ENCODE measurements at places on chromosomes 5 and 9.

DNA sequence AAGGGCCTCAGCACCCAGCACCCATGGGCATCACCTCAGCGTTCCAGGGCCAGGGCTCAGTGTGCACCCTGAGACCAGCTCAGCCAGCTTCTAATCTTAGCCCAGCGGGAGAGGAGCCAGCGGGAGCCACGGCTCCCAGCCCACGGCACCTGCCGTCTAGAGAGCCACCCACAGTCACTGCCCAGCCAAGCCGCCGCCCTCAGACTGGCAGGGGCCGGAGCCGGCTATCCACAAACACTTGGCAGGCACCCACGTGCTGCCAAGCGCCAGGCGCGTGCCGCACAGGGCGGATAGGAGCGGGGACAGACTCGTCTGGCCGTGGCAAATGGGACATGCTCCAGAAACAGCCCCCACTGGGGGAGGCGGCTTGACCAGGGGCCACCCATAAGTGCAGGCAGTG, 18.6 kb downstream of the BRD3 start:
- no peak for DNase-seq

- no peak for DNase-seq
Observed at GRCh38 chr5:168324859-168325630, 33.6 kb downstream of the WWC1 start.

DNA sequence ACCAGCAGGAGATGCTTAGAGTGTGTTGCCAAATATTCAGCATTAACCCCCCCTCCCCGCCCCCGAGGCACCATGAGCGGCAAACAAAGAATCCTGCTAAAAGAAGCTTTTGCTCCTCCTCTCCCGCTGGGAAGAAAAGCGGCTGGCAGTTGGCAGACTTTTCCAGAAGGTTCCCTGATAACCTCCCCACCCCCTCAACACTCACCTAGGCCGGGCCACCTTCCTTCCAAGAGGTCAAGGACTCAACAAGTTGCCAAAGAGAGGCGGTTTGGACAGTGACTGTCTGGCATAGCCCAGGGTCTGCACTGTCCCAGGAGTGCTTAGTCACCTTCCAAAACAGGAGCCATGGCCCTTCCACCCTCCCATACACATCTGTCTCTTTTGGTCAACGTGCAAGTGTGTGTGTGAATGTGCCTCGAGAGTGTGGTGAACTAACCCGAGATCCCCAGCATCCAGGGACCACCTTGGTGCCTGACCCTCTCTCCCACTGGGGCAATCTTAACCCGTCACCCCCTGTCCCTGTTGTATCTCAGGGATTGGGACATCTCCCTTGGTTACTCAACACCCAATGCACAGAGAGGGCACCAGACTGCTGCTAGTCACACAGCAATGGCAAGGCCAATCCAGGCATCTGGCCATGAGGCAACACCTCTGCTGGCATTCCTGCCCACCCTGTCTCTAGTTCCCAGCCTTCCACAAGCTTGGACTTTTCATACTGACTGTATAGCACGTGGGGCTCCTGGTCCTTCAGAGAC, 18.9 kb downstream of the CAMK2A start:
- DNase-seq, result no peak

DNA sequence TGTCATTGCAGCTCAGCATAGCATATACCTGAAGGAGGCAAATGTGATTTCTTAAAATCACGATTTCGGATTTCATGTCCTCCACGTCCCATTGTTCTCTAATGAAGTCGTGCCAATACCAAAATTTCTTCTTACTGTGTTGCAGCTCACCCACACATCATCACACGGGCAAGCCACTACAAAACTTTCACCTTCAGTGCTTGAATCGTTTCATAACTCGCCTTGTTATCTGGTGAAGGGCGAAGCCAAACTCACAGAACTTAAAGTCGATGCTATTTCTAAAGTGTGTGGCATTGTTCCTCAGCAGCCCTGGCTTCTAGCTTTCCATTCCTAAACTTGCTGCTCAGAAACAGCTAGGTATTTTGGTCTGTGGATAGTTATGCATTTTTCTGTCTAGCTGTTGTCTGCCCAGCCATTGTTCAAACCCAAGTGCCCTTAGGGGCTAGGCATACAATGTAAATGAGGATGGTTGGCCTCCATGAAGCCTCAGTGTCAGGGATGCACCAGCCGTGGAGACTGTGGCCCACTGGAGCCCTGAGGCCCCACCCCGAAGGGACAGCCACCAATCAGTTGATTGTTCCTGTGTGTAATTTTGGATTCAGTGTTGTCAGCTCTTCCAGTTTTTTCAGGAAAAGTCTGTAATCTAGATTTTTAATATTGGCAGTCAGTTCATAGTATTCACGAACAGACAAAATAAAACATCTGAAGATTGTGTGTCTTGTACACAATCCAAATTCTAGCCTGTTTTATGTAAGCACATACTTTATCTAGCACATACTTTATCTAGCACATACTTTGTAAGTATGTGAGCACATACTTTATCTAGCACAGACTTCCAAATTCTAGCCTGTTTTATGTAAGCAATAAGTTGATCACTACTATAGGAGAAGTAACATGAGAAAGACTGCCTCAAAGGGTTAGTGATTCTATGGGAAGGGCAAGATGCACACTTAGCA, 112.8 kb downstream of the DAPK1 start:
- no peak for DNase-seq

- DNase-seq, result no peak
Observed at GRCh38 chr5:6506611-6507010, 58.0 kb downstream of the UBE2QL1 start.

DNA sequence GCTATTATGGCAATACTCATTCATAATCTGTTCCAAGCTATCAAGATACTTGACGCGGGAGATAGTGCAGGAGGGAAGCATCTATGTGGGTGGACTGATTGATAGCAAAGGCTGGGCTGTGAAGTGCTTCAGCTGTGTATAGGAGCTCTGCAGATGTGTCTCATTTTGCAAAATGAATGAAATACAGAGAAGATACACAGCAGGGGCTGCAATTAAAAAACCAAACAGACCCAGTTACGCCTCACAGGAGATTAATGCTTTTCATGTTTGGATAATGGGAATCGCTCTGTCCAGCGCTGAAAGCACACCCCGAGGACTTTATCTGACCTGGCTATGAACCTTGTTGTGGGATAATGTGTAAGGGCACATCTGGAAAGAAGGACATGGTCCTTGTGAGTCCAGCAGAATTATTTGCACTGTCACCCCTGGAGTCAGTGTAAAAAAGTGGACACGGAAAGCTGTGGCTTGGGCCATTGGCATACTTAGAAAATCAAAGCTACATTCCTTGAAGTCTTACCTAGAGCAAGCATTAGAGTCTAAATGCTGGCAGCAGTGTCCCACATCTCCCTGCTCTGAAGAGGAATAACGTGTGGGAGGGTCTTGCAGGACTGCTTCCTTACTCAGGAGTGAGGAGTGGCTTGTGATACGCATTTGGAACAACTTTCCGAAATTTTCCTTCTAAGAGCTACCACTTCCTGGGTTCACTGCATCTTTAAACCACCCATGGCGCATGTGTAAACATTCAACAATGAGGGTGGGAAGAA, 2.6 kb downstream of the SH3RF2 start:
- peak; percentile 80 for DNase-seq

DNA sequence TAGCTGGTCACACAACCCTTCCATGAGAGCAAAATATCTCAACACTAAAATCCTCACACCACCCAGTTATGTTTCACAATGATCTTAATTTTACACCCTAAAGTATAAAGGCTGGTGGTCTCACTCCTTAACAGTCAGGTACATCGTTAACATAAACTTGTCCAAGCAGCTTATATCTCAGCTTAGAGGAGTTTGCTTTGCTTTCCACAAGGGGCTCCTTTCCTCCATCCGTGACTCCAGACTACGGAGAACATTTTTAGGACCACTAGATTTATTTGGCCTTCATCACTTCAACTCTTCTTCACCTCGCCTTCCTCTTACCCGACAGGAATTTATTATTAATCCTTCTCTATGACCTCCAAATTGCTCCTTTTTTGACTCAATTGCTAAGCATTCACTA, 1014.1 kb upstream of the NUDT12 start:
- DNase-seq, result no peak

DNA sequence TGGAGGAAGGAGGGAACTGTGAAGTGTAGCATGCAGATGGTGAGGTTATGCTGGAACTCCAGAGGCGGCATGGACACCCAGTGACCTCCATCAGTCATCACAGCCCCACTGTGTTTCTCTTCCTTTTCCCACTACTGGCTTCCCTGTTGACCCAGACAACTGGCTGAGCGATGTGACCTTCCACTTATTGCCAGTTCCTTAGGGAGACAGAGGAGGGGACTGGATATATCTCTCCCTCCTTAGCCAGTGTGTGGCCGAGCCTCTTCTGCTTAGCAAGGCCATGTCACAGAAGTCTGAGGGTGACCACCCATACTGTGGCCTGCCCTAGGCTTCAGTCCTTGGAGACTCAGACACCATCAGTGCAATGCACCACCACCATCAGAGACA, 3.0 kb upstream of the PHYKPL start:
- DNase-seq, result no peak

DNA sequence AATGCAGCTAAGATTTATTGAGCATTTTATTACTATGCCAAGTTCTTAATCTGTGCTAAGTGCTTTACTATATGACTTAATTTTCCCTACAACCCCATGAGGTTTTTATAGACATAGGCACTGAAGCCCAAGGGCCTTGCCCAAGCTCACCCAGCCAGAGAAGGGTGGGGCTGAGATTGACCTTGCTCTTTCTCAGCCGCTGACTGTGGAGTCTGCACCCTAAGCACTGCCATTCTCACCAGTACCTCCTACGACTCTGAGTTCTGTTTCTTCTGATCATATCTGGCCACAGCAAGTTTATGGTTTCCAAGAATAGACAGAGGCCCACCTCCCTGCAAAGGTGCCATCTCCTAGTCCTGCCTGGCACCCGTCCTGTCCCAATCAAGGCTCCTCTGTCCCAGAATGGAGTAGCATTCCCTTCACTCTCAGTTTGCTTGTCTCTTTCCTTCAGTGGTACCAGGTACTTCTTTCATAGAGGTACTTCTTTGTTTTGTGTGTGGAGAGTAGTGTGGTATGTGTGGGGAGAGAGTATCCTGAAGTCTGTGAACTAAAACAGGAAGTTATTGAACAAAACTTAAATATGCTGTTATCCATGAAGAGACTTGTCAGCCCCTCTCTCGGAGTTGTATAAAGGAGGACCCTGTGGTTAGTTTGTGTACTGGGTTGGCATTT, 42.6 kb downstream of the CSF1R start:
- DNase-seq, result no peak

- peak; percentile 42 for DNase-seq
Observed at GRCh38 chr9:128554155-128554862, 1.9 kb downstream of the SPTAN1 start.

DNA sequence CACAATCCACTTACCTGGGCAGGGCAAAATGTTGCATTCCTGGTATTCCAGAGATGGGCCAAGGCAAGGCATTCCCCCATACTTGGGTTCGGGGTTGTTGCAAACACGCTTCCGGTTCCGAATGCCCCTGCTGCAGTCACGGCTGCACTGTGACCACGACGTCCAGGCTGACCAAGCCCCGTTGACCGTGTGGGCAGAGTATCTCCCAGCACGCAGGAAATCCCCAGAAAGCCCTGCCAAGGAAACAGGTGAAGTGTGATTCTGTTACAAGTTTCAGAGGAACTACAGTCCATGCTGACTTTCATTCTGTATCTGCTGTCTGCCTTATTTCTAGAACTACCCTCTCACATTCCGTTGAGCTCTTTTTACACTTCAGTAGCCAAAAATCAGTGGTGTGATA, 483.0 kb downstream of the SEMA5A start:
- no peak for DNase-seq

- DNase-seq, result no peak
Observed at GRCh38 chr9:114811301-114811700, 5.5 kb upstream of the TNFSF15 start.

DNA sequence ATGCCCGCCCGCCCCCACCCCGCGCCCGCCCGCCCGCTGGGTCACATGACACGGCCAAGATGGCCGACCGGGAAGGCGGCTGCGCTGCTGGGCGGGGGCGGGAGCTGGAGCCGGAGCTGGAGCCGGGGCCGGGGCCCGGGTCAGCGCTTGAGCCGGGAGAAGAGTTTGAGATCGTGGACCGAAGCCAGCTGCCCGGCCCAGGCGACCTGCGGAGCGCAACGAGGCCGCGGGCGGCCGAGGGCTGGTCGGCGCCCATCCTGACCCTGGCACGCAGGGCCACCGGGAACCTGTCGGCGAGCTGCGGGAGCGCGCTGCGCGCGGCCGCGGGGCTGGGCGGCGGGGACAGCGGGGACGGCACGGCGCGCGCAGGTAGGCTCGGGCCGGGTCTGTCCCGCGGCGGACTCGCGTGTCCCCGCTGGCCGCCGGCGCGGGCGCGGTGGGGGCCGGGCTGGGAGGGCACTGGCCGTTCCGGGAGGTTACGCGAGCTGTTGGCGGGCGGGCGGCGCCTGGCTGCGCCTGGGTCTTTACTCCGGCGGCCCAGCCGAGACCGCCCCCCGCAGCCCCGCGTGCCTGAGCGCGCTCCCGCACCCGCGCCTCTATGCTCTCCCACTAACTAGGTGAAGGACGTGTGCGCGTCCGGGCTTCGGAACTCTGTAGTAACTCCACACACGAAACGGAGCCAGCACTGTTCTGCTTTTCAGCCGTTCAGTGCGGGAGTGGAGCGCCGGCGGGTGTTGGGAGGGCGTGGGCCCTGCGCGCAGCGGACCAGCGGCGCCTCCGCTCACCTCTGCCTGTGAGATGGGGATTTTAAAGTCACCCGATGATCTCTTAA, at the start of gene RUFY1:
Gene RUFY1, plus strand, starts transcription at position 44 of the 832 bp plus-strand sequence. Its CDS starts 16 bp downstream, at position 60.
- DNase-seq, result peak; percentile 90

GRCh38 chr9:134781591-134782302, 98.9 kb upstream of the FCN2 start:
- DNase-seq, result no peak

DNA sequence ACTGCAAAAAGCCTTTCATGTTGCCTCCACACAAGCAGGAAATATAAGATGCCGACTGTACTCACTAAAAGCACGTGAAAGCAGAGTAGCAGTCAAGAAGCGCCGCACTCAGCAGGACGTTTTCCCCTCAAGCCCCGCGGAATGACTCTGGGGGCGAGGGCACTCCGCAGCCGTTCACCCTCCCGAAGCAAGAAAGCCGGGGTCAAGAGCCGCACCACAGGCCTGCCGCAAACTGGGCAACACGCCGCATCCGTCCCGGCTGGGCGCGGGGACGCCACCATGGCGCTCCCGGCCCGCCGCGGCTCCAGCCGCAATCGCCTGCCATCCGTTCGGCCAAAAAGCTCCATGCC, 364 bp downstream of the RPS6 start:
- no peak for DNase-seq

DNA sequence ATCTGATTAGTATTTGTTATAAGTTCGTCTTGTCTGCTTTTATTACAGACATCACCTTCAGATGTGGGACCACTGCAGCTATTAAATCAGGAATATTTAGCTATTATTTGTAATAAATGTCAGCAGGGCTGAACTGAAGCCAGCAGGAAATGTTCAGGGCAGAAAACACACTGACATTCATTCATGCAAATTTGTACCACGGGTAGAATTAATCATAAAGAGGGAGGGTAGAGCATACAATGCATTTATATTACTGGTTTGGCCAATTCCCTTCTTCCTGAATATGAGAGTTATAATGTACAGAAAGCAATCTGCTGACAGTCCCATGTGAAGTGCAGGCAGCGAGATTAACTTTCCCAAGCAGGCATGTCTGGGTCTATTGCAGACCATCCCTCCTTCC, 117.3 kb upstream of the NUDT12 start:
- DNase-seq, result no peak

- no peak for DNase-seq
Observed at GRCh38 chr5:137598399-137598798, 99.3 kb upstream of the SPOCK1 start.
